ENCODE measurements at places on chromosomes 12 and 14. TPM values are rescaled to one million over a fixed set of nuclear protein-coding genes. Genes with fewer than 3 reads are reported as not detected.

Gene SLC15A5
- not detected for total RNA-seq

Gene ARMH4
- total RNA-seq, result 0.30 TPM

Gene GUCY2C
- not detected for total RNA-seq

Gene ATP23
- total RNA-seq, result 6.6 TPM

Gene HCAR2
- 0.11 TPM for total RNA-seq

Gene RIMBP2
- total RNA-seq, result not detected
